Iris pigment epithelial cell (primary cell): ENCODE measurements at places on chromosomes 3 and 15.

GRCh38 chr3:88321363-88322050, 171.7 kb downstream of the C3orf38 start:
- DNase-seq = no peak

- peak; percentile 26 for DNase-seq
Observed at GRCh38 chr3:61979638-61980037, 393.7 kb downstream of the FEZF2 start.

GRCh38 chr15:100753503-100753902, 126.1 kb upstream of the ALDH1A3 start:
- DNase-seq = no peak

DNA sequence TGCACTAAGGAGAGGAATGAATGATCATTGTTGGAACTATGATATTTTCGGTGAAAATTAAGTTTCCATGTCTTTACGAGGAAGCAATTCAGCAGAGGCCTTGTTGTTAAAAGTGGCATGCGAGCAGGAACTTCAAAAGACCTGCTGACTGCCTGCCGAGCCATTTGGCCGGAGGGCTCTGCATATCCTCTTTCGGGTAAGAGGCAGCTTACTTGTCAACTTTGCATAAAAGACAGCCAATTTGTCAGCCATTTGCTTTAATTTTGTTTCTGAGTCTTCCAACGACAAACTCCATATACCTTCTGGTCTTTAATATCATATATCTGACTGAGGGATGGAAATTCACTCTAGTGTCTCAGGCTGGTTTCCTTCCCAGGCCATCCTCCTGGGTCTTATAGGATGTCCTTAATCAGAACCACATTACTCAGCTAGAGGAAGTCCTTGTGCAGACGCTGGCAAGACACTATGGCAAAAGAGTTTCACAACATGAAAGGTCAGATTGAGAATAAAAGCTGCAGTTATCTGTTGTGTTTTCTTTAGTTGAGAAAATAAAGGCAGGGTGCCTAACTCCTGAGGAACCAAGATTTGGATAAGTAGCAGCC, 128.7 kb upstream of the WNT5A start:
- DNase-seq = no peak

DNA sequence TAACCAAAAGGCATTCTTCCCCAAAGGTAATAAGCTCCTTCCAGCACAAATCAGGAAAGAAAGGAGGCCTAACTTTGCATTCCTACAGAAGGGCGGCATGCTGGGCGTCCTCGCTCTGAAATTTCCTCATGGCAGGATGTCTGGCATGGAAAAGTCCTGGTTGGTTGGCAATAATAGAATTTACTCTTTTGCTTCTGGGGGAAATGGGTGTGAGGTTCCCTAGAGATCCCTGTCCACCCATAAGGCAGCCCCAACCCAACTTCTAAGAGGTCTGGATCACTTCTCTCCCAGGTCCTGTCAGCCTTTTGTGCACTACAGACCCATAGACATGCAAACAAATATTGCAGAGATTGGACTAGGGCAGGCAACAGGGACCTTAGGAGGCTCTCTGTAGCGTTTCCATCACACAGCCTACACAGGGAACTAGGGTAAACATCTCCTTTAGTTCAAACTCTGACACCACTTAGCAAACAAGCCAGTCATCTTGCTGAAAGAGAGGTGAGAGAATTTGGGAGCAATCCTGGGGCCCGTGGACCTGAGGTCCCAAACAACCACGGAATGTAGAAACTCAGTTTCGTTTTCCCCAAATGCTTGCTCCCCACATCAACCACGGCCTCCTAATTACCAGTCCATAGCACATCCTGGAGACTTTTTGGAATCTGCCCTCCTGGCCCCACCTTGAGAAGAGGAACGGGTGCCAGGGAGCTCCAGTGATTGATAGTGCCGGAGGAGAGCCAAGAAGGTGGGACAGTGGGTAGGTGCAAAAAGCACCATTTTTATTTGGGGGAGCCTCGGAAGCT, 2.1 kb downstream of the ZIC4 start:
- no peak for DNase-seq

DNA sequence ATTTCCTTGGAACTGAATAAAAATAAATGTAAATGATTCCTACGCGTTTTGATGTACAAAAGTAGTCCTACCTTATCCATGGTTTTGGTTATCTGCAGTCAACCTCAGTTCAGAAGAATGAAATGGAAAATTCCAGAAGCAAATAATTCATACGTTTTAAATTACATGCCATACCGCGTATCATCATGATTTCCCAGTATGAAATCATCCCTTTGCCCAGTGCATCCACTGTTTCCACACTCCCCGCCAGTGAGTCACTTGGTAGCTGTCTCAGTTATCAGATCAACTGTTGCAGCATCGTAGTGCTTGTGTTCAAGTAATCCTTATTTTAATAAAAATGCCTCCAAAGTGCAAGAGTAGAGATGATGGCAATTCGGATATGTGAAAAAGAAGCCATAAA, 9.1 kb upstream of the MFSD1 start:
- peak; percentile 99 for DNase-seq

- DNase-seq = peak; percentile 5
Observed at GRCh38 chr15:79101866-79102581, 11.4 kb upstream of the RASGRF1 start.

DNA sequence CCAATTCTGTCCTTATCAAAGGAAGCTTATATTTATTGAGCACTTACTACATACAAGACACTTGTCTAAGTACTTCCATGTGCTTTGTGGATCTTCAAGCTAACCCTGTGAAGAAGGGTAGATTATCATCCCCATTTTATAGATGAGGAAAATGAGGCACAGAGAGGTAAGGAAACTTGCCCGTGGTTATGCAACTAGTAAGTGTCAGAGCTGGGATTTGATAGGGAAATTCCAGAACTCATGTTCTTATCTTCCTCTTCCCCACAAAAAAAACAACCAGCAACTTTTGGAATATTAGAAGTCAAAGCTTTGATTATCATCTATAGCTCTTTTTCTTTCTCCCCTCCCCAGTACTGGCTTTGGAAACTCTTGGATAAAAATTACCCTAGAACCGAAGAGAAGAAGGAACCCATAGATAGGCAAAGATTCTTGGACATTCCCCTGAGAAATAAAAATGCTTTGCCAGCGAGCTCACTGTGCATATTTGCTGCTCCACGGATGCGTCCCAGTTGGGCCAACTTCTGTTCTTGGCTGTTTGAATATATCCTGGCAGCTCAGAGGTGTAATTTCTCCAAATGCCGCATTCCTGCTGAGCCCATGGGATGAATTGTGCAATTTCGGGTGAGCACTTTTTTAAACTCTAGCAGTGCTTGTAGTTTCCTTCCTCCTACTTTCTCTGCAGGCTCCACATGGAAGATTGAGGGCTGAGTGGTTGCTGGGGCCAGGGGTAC, 591.5 kb upstream of the CFAP20DC start:
- no peak for DNase-seq

DNA sequence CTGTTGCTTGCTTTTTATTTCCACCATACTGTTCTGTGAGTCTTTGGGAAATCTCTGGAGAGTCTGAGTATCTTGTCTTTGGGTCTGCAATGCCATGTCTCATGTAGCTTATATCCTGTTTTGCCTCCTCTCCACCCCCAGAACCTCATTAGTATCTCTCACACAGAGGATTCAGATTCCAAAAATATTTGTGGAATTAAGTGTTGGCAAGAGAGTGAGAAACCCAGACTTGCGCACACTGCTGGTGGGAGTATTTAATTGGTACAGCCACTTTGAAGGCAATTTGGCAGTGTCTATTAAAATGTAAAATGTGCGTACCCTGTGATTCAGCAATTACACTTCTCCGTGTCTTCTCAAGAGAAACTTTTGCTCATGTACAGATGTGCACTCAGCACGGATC, 68.6 kb downstream of the ZNF621 start:
- peak; percentile 7 for DNase-seq

GRCh38 chr3:112593258-112593657, 31.4 kb downstream of the SLC35A5 start:
- no peak for DNase-seq

GRCh38 chr15:91265416-91265940, 165.4 kb downstream of the SV2B start:
- DNase-seq = no peak

GRCh38 chr3:99928771-99929744, 111.4 kb downstream of the CMSS1 start:
- DNase-seq = no peak

DNA sequence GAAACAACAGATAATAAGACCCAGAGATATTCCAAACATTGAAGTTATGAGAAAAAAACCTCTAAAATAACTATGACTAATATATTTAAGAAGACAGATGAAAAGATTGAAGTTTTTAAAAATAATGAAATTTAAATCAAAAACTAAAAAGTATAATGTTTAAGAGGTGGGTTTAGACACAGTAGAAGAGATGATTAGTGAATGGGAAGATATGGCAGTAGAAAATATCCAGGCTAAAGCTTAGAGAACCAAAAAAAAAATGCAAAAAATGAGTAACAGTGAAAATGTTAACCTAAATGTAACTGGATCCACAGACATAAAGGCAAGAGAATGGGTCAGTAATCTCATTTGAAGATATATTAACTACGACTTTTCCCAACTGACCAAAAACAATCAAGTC, 52.2 kb downstream of the RETNLB start:
- no peak for DNase-seq

- no peak for DNase-seq
Observed at GRCh38 chr15:64917211-64917610, 5.5 kb downstream of the ANKDD1A start.

- no peak for DNase-seq
Observed at GRCh38 chr3:189570916-189571315, 60.3 kb upstream of the TP63 start.

DNA sequence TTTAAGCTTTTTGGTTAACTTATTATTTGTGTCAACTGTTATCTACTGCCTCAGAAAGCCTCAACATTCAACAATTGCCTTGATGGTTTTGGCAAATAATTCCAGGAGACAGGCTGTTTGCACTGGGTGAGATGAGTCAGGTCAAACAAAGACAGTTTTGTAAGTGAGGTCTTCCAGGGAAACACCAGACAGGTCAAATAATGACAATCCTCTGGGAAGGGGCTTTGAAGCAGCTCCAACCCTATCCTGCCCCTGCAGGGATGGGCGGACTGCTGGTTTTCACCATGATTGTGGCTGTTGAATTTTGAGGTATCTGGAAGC, 79.4 kb upstream of the PRR23E start:
- DNase-seq = no peak

DNA sequence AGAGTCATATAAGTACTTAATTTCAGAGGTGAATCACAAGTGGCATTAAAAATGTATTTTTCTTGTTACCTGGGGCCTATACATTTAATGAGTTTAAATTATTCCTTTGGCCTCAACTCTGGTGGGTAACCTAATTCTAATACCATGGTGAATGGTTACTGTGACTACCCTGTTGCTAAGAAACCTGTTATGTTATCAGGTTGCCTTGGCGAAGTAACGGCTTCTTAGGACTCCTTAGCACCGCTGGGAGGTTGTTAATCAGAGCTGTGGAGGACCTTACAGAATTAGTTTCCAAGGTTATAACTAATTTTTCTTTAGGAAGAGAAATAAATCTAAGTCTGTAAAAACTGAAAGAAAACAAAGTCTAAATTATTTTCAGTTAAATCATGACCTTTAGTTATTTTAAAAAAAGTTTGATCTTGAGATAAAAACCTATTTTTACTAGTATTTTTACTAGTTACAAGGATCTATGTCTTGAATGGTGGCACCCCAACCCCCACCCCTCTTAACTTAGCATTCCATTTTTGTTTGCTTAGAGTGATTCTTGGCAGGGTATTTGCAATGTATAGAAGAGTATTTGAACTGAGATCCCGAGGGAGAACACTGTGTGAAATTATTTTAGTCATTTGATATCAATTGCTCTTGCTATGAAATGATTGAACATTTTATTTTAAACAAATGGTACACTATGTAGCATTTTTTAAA, 155.5 kb downstream of the FNDC3B start:
- no peak for DNase-seq

- no peak for DNase-seq
Observed at GRCh38 chr3:114128826-114129225, 50.0 kb downstream of the DRD3 start.

DNA sequence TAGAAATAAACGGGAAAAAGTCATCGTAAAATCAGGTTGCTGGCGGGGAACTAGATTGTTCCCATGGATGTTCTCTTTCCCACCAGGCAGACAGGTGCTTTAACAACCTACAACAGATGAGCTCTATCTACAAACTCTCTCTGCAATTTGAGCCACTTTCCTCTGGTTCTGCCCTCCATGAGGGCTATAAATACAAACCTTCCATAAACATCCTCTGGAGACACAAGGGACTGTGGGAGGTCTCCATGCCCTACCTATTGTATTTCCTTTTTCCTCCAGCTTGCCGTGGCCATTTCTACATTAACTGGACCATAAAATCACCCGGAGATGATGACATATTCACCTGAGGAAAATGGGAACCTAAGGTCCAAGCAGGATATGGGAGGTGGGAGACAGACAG, 151.1 kb downstream of the GABRB3 start:
- no peak for DNase-seq

DNA sequence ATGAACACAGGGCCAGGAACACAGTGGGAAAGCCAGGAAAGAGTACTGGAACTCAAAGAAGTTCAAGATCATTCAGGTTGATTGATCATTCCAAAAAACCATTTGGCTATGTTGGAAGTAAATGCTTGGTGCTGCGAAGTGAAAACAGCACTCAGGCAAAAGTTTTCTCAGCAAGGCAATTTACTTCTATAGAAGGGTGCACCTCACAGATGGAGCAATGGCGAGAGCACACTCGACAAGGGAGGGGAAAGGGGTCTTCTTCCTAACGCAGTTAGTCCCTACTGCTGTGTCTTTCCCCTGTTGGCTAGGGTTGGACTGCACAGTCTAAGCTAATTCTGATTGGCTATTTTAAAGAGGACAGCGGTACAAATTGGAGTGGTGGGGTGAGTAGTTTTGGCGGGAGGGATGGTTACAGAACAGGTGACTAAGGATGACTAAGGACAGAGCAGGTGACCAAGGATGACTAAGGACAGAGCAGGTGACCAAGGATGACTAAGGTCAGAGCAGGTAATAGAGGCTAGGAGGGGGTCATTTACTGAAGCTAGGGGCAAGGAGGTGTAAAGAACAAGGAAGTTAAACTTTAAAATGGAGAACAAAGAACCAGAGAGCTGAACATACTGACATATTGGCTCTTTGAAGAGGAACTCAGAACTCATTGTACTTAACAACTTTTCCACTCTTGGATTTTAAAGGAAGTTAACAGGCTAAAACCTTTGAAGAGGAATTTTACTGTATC, 43.3 kb downstream of the HOMER2 start:
- no peak for DNase-seq

DNA sequence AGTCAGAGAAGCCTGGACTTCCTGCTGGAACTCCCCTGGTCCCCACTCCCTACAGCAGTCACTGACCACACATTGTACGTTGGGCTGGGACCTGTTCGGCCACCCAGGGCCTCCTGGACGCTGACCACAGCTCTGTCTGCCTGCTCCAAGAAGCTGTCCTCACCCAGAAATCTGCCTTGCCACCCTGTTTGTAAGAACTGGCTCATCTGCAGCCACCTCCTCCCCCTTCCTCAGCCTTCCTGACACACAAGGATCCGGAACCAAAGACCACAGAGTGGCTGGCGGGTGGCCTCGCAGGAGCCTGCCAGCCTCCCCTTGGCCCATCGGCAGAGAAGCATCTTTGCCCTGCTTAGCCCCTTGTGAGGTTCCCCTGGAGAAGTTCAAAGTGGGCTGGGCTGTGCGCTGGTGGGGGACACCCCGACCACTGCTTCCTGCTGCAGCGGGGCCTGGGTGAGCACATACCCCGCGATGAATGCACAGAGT, 91.9 kb downstream of the PCSK6 start:
- DNase-seq = no peak

- no peak for DNase-seq
Observed at GRCh38 chr3:101259485-101260341, 60.7 kb downstream of the IMPG2 start.
